GM12865 (cell line): ENCODE measurements at places on chromosomes 4 and X.

GRCh38 chrX:153349952-153350351 lies 16.0 kb downstream of the ZNF275 start:
- DNase-seq = no peak

DNA sequence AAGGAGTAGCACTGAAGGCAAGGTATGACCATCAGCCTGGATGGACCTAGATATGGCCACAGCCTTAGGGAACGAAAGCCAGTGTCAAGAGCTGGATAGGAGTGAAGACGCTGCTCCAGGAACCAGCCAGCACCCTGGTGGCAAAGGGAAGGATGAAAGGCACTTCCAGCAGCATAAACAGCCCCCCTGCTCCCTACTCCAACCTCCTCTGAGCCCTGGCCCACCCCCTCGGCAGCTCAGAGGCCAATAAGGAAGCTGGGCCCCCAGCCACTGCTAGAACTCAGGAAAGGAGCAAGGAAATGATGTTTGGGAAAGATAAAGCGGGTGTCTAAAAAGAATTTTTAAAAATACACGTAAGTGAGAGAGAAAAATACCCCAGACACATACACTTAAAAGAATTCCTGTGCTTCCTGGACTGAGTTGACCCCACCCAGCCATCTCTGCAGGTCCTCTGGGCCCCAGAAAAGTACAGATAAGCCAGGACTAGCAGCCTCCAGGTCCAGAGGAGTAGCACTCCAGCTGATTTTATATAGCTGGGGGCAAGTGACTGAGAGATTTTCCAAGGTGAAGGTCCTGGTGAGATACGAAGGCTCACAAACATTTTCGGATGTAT lies 170.4 kb downstream of the SHROOM4 start:
- DNase-seq = no peak

DNA sequence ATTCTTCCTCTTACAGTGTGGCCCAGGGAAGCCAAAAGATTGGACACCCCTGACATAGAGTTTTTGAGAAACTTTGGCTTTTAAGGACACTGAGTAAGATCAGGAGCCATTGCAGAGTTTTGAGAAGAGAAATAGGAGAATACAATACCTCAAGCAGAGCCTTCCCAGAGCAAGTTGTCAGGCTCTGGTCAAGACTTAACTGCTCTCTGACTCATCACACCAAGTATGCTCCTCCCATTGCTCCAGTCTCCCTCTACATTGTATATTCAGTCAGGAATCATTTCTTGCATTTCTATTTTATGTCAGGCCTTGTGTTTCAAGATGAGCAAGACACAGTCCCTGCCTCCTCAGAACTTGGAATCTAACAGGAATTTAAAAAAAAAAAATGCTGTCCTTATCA lies 176.4 kb upstream of the FMR1 start:
- DNase-seq = no peak

DNA sequence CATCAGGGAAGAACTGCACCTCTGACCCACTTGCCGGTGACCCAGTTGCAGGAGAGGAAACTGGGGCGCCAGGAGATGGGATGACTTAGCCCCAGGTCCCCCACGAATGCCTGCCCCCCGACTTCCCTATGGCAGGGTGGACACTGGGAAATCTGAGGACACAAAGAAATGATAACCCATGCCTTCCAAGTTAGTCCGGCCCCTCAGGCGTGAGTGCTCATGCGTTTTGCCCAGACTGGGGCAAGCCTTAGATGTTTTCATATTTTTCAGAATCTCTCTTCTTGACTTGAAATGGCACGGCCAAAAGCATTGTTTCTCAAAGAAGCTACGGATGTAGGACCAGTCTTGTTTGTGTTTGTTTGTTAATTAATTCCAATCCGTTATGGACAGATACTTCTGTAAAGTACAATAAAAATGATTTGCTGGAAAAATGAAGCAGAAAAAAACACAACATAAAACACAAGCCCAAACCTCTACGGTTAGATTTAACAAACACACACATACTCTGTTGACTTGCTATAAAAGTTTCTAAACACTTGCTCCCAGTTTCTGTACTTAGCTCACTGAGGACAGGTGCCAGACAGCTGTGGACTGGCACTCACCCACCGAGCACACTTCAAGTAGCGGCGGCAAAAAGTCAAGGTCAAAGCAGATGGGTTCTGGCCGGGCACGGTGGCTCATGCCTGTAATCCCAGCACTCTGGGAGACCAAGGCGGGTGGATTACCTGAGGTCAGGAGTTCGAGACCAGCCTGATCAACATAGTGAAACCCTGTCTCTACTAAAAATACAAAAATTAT lies 341.5 kb downstream of the BCOR start:
- DNase-seq = no peak

GRCh38 chr4:75015627-75016026 lies 82.7 kb downstream of the PARM1 start:
- DNase-seq = no peak

DNA sequence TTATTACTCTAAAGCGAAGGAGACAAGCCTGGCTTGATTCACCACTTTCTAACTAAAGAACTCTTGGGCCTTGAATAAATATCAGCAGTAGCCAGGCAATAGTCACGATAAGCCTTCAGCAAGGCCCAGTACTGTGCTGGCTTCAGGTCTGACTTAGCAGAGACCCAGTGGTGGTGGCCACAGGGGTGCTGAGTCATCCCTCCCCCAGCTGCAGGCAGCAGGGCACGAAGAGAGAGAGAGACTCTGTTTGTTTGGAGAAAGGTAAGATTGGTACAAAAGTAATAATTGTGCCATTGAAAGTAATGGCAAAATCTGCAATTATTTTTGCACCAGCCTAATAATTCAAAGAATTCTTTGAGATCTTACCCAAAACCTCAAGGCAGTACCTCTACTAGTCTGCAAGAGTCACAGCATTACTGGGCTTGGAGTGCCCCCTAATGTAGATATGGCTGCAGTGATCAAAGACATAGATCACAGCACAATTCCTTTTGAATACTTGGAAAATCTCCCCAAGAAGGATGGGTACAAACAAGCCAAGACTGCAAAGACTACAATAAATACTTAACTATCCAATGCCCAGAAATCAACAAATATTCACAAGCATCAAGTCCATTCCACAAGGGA lies 159.5 kb upstream of the USP38 start:
- DNase-seq = peak; percentile 44

DNA sequence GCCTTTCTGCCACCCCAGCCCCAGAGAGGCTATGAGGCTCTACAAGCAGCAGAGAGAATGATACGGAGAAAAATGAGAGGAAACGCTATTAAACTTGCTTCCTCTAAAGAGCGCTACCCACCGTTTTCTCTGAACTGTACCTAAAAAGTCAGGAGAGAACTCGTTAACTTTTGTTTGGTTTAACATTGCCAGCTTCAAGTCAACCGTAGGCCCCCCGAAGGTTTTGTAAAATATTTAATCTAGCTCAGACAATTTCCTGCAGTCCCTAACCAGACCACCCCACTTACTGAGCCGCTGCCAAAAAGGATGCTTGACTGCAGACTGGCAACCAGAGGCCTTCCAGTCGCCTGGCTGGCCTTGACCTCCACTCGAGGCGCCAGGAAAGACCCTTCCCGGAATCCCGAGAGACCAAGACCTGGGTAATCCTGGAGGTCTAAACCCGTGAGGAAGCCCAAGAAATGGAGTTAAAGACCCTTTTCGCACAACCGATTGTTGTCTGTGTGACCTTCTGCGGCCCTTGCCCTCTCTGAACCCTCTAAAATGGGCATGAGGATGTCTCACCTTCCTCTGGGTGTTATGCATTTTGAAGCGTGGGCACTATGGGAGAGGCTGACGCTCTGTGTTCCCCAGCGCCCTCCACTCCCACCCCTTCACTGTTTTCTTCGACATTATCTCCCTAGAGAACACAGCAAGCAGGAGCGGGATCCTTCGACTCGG lies 86.3 kb downstream of the BCOR start:
- DNase-seq = no peak

- DNase-seq = no peak
These were observed 46.5 kb upstream of the FAT4 start for GRCh38 chr4:125268068-125268755.

GRCh38 chr4:158015241-158015640 lies 157.6 kb downstream of the GASK1B start:
- no peak for DNase-seq

- DNase-seq = no peak
These were observed 46.1 kb downstream of the SORCS2 start for GRCh38 chr4:7238300-7238960.
